GM13976 (cell line): ENCODE measurements at places on chromosomes 3 and 15.

- no peak for DNase-seq
Observed at GRCh38 chr15:74396146-74396438, 28.6 kb upstream of the CYP11A1 start.

- no peak for DNase-seq
Observed at GRCh38 chr3:164407111-164407510, 671.2 kb downstream of the SI start.

DNA sequence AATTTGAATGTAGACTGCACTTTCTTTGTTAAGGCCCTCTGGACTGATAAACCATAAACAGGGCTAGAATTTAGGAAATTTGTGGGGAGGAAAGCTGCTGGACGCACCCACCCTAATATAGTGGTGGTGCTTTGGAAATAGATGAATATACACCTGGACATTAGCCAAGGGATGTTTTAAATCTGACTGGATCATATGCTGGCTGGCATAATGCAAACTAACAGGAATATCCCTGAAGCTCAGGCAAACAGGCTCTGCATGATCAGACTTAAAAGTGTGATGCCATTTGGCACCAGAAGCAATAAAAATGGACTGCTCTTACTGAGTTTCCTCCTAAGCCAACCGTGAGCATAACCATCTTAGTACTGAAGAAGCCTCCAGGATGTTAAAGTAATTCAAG, 465.8 kb upstream of the ROBO1 start:
- DNase-seq, result no peak

DNA sequence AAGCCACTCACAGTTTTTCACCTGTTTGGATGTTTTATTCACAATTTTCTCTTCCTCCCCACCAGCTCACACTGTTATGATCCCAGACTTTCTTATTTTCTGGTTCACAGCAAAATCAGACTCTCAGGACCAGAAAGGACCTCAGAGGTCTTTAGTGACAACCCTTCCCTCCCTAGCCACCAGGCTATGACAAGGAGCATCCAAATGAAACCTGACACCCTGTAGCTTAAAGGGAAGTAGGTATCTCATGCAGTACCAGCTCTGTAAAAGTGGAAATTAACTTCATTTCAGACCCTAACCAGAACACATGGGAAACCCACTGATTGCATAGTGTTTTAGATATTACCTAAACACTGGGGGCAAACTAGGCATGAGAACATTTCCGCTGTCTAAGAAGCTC, 45.3 kb downstream of the ATP13A5 start:
- no peak for DNase-seq

- peak; percentile 5 for DNase-seq
Observed at GRCh38 chr15:25173241-25174028, 218.6 kb downstream of the SNRPN start.

DNA sequence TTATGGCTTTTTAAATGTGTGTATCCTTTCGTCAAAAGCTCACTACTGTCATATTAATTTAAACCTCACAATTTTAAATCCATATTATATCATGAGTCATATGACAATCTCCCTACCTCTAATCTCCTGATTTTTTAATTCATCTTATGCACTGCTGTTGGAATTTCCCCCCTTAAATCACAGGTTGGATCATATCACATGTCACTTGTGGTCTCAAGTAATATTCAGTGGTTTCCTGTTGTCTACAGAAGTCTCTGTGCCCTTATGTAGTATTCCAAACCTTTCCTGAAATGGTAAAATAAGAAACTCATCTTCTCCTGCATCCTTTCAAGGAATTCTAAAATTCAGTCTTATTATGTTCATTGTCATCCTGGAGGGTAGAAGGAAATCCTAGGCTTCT, 116.0 kb upstream of the CBLB start:
- no peak for DNase-seq

DNA sequence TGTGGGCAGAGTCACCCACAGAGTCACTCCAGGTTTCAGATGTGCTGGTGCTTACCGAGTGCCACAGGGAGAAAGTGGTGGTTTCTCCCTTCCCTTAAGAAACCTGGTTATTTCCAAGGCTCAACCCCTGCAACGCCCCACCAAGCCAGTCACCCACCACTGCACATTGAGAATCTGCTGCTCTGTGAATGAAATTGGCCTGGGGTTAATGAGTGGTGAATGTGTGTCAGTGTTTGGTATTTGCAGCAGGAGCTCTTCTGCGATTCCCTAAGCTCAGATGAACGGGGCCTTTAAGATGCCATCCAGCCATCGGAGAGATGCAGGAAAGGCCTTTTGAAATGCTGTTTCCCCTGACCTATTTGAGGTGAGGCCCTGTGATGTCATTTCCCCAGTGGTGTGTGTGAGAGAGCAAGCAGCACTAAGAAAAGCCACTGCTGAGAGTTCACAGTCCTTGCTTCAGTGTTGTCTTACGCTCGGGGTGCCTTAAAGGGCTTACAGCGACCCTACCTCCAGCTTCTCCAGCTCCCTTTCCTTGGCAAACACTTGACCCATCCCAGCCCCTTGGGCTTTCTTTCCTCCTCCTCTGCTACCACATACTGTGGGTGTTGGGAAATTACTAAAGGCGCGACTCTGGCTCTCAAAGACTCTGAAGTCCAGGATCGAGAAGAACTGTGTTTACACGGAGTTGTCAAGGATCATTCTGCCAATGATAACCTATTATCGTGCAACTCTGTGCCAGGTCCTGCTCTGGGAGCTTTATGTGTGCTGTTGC, 68.9 kb downstream of the SMAD3 start:
- DNase-seq, result peak; percentile 77

DNA sequence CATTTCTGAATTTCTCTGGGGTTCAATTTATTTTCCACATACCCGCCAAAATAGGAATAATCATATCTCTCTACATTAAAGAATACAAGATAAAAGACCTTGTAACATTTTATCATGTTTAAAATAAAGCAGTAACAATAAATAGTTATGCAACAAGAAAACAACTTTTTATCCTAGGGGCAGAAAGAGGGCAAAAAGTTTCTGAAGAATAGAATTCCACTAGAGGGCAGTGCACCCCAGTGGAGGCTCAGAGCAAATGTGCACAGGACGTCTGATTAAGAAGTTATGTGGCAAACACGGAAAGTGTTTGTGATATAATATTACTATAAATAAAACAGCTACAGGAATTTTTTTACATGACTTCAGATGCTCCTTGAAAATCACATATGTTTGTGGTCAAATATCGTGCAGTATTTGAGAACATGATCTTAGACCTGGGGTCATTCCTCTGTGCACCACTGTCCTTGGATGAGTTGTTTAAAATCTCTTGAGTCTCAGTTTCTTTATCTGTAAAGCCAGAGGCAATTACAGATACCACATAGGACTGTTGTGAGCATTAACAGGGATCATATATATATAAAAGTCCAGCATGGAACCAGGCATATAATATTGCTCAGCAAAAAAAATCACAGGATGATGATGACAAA, 13.2 kb upstream of the PIK3R4 start:
- peak; percentile 69 for DNase-seq

DNA sequence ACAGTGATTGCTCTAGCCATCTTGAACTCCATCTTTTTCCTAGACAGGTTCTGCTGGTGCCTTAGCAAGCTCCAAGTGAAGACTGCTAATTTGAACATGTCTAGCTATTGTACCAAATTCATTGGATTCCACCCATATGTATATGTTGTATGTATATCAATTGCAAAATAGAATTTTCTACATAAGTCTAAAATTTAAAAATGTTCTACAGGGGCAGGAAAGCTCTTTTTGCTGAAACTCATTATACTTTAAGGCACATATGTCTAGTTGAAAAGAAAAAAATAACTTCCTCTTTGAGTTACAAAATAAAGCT, 845.3 kb downstream of the MCTP2 start:
- DNase-seq, result no peak

- DNase-seq, result no peak
Observed at GRCh38 chr3:52433328-52433995, 11.4 kb downstream of the SEMA3G start.

DNA sequence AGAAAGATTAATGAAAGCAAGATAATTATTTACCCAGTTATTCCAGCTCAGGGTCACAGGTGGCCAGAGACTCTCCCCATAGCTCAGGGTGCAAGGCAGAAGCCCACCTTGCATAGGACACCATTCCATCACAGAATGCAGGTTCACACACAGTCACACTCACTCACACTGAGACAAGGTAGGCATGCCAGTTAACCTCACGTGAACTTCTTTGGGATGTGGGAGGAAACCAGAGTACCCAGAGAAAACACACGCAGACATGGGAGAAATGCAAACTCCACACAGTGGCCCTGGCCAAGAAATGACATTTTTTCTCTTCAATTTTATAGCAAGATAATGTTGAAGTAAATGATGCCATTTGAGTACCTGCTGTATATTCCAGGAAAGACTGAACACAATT, 106.7 kb downstream of the ZNF385D start:
- DNase-seq, result no peak

GRCh38 chr3:42872718-42873117, 3.0 kb downstream of the CYP8B1 start:
- no peak for DNase-seq

DNA sequence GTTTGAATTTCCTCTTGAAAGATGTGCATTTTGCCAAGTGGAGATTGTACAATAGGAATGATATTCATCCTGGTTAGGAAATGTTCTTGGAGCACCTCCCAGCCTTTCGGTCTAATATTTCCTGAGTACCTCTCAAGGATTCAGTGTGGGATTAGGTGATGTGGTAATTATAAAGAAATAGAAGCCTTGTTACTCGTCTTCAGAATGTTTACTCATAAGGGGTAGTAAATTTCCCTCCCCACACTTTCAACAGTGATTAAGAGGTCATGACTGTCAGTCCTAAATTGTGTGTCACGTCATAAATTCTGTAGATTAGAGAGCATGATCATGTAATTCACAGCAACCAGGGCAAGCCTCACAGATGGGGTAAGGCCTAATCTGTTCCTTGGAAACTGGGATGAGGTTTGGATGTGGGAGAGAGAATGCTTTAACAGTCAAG, 633.1 kb upstream of the TBL1XR1 start:
- no peak for DNase-seq

DNA sequence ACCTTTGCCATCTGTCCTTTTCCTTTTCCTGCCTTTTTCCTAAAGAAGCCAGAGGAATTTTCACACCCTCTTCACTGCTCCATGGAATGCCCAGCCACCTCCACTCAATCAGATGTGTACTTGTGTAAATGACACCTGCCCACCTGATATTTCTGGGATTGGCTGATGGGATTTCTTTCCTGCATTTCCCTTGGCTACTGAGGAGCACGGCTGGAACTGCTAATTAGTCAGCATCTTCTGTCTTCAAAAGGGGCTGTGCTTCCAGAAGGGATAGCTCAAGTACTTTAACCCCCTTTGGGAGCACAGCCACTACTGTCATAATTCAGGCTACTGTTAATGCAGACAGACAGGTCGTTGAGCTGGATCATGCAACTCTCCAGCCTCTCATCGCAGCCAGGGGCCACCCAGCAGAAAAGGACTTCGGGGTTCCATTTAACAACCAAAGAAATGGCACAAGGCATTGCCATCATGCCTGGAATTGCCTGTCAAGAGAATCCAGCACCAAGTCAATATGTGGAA, 38.6 kb downstream of the MGLL start:
- no peak for DNase-seq

- DNase-seq, result no peak
Observed at GRCh38 chr3:14410106-14410502, 7.7 kb downstream of the SLC6A6 start.

DNA sequence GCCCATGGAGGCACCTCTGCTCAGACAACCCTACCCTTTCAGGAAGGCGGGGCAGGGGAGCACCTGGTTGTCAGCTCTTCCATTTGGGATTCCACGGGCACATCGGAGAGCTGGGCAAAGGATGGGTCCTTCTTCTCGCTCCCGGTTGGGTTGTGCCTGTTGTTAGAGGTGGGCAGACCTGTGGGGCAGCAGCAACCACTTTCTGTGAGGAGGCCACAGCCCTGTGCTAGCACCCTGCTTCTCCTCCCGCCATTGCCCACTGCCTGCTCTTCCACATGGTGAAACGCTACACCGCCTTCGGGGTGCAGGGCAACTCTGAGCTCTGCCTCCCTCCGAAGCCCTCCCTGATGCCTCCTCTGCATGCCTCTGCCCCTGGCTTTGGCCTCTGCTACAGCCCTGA, 7.0 kb upstream of the HHATL start:
- DNase-seq, result no peak

- DNase-seq, result no peak
Observed at GRCh38 chr3:153268564-153269279, 106.7 kb downstream of the RAP2B start.

GRCh38 chr3:31847760-31848159, 133.3 kb downstream of the OSBPL10 start:
- no peak for DNase-seq

DNA sequence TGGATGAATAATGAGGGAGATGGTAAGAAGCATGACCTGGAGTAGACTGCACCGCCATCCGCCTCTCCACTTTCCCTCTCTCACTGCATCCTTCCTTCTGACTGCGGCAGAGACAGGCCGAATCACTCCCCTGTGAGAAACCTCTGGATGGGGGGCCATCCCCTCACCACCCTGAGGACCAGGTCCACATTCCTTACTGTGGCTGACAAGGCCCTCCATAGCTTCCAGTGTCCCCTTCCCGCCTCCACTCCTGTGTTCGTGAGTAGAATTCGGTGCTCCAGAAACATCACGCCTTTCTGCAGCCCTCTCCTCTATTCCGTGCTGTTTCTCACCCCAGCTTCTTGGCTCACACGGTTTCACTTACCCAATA, 2.8 kb downstream of the PIGZ start:
- no peak for DNase-seq
